Mammary epithelial cell (primary cell): ENCODE measurements at places on chromosomes 1 and 21.

DNA sequence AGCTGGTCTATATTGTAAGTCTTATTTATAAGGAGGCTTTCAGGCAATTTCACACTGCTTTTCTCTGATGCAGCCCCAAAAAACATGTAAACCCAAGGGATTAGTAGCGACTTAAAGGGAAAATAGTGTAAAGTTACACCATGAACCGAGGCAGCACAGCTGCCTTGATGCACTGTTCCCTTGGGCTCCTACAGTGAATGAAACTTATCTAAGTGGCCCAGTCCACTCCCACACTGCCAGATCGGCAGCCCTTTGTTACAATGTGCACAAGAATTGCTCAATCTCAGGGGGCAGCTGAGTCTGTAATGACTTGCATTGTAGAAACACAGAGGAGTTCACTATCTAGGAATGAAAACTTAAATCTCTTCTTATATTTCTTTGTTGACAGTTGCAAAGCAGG lies 120.8 kb upstream of the ADGRL2 start:
- no peak for DNase-seq

GRCh38 chr1:21939650-21940374 lies 2.7 kb upstream of the HSPG2 start:
- DNase-seq: peak; percentile 98

DNA sequence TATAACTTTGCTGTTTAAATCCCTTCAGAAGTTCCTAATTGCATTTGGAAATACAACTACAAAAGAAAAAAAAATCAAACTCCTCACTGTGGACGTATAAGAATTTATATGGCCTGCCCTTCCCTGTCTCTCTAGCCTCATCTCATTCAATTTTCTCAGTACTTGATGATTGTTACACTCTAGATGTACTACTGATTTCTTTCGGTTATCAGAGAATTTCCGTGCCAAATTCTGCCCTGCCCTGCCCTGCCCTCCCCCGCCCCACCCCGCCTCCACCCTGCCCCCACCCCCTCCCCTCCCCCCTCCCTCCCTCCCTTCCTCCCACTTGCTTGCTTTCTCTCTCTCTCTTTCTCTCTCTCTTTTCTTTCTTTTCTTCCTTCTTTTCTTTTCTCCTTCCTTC lies 71.7 kb upstream of the MPC2 start:
- no peak for DNase-seq

DNA sequence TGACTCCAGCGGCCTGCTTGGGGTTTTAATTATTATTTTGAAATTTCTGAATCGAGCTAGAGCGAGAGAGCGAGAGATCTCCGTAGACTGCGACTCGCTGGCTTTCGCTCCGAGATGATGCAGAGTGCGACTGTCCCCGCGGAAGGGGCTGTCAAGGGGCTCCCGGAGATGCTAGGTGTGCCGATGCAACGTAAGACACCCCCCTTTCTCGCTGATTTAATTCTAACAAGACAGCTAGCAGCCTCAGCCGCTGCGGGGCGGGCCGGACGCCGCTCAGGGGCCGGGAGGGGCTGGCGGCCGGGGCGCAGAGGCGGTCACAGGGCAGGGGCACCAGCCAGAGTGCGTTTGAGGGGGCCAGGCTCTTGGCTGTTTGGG lies 339 bp downstream of the LHX4 start:
- DNase-seq: no peak

- no peak for DNase-seq
Observed at GRCh38 chr1:112872551-112872962, 83.4 kb downstream of the SLC16A1 start.

DNA sequence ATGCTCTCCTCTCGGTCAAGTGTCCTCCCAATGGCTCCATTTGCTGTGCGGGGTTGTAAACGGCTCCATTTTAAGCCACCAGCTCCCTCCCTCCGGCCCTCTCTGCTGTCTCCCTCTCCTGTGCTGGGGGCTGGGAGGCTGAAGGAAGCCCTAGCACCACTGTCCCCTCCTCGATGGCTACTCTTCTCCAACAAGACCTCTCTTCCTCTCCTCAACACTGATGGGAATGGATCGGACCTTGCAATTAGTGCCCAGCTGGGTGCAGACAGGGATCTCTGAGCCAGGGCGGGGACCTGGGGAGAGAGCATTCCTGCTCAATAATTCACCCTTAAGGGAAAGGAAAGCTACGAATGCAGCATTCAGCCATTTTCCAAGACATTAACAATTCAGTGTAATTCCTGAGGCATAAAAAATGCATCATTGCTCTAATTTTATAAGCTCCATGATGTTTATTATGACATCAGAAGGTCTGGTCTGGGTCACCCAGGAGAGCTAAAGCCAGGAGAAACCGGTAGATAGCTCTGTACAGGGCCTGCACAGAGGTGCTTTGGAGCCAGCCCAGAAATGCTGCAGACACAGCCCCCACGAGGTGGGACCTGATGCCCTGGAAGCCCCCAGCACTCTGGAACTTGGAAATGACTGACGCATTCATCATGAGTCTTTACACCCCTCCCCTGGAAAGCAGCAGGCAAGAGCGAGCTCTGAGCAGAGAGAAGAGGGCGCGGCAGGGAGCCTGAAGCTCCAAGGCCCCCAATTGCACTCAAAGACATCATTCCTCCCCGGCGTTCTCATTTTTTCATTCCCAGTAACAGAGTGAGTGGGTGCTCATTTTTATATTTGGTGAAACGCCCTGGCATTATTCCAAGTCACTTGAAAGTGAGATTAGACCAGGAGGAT lies 76.2 kb upstream of the VAMP3 start:
- no peak for DNase-seq

- peak; percentile 49 for DNase-seq
Observed at GRCh38 chr21:41536076-41536826, 28.3 kb upstream of the TMPRSS2 start.
